ENCODE measurements at places on chromosomes 4 and X.

DNA sequence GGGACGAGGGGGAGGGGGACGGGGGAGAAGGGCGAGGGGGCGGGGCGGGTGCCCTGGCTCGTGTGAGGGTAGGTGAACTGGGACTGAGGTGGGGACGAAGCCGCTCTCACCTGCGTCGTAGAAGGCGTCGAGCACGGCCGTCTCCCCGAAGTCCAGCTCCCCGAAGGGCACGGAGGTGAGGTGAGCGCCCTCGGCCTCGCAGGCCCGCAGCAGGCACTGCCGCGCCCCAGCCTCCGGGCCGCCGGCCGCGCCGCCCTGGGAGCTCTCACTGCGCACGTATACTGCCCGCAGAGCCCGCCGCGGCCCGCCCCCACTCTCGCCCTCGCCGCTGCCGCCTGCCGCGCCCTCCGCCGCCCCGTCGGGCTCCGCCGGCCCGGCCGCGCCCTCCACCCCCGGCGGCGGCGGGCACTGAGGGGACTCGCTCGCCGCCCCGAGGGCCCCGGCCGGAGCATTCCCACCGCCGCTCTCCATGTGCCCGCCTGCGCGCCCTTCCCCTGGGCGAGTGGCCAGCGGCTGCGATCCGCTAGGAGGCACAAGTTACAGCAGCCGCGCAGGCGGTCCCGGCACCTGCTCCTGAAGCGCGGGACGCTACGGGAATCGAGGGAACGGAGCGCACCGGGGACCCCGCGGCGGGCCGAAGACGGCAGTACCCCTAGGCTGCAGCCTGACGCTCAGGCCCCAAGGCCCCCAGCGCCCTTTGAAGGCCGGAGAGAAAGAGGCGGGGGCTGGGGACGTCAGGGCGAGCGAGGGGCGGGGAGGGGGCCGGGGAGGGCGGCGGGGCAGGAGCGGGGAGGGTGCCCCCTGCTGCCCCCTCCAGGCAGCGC, at the start of gene MAP3K15:
Gene MAP3K15, minus strand, starts transcription at position 718 of the 824 bp plus-strand sequence. Its CDS starts 247 bp downstream, at position 471.
- no peak for DNase-seq

GRCh38 chr4:53895137-53895536, 169.3 kb downstream of the CHIC2 start:
- no peak for DNase-seq

- DNase-seq = no peak
Measured at GRCh38 chr4:168569066-168569930, 72.4 kb downstream of the PALLD start.

DNA sequence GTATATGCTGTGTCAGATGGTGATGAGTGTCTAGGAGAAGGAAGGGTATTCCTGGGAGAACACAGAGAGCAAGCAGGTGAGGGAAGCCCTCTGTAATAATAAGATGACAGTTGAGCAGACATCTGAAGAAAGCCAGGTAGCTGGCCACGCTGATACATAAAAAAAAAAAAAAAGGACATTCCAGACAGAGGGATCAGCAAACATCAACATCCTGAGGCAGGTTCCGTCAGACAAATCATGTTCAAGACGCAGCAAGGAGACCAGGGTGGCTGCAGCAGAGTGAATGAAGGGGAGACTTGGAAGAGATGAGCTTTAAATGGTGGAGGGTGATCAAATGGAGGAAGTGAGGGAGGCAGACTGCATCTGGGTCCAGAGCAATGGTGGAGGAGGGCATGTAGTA, 97.6 kb upstream of the ANXA3 start:
- no peak for DNase-seq

DNA sequence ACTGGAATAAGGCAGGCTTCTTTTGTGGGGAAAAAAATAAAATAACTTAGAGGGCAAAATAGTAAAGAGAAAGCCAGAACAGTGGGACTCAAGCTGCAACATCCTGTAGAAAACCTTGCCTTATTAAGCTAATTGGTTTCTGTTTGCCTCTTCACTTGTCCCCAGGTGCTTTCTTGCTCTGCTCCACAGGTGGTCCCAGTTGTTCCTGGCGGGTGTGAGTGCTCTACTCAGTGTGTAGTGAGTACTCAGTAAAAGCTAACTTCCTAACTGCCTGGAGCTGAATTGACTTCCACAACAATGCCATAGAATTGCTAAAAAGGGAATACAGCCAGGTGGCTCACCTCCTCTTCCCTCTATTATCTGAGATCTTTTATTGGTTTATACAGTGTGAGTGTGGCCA, 930.2 kb downstream of the C4orf33 start:
- no peak for DNase-seq

- no peak for DNase-seq
Measured at GRCh38 chr4:101160792-101161592, 186.3 kb downstream of the PPP3CA start.

GRCh38 chrX:123217077-123217476, 33.0 kb downstream of the GRIA3 start:
- no peak for DNase-seq

DNA sequence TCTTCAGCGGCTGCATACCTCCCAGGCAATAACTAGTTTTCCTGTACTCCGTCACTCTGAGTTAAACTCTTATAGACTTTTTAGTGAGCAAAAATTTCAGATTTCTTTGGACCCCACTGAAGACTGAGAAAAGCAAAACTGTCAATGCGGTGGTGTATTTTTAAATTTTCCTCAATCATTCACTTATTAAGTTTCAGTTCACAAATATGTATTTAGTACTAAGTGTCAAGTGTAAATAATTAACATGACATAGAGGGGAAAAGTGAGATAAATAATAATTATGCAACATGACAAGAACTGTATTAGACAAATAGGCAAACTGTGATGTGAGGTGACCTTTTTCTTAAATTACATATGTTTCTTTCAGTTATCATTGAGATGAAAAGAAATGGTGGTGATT, 124.4 kb downstream of the NAF1 start:
- DNase-seq = no peak

- no peak for DNase-seq
Measured at GRCh38 chrX:112306027-112306426, 223.5 kb upstream of the TRPC5 start.

GRCh38 chr4:11429699-11430045, 978 bp upstream of the HS3ST1 start:
- no peak for DNase-seq

- no peak for DNase-seq
Measured at GRCh38 chrX:130716781-130717413, 186.1 kb downstream of the ENOX2 start.

- no peak for DNase-seq
Measured at GRCh38 chr4:21469438-21470300, 478.9 kb downstream of the KCNIP4 start.

GRCh38 chr4:61223385-61223784, 23.3 kb downstream of the ADGRL3 start:
- no peak for DNase-seq

DNA sequence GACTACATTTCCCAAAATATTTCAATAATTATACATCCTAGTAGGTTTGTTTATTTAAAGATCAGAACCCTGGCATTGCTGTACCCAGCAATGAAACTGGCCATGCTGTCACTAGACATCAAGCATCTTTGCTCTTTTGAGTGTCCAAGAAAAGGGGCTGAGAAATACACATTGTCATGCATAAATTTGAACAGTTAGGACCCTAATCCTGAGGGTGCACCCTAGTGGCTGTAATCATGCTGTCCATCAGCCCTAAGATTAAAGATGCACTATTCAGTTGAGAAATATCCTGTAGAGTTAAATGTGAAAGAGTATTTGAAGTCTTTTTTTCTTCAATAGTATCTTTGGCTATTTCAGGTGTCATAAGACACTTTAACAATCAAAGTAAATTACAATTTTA, 108.8 kb downstream of the NFKB1 start:
- DNase-seq = no peak

DNA sequence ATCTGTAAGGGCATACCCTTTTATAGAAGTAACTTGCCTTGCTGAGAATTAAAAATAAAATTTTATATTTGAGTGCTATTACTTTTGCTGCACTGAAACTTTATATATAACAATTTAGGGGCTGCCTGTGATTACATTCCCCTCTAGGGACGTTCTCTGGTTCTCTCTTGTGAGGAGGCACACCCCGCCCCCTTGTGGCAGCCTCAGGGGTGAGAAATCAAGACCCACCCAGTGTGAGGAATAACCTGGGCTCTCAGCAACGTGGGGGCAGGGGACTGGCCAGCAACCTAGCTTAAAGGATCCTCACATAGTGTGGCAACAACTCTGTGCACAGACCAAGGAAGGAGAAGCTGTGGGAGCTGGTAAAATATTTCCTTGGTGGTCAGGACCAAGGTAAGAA, 43.7 kb downstream of the MAGEA9 start:
- DNase-seq = no peak

DNA sequence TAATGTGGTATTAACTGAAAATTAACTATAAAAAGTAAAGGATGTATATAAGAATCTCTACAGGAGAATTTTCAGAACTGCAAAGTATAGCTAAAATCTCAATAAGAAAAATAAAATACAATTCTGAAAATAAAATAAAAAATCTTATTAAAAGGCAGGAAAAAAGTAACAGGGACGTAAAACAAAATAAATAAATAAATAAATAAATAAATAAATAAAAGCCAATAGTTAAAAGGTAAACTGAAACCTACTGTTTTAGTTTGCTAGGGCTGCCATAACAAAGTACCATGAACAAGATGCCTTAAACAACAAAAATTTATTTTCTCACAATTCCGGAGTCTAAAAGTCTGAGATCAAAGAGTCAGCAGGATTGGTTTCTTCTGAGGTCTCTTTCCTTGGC, 140.6 kb downstream of the SPANXA1 start:
- no peak for DNase-seq

GRCh38 chrX:129982300-129983251, at the start of gene BCORL1:
Gene BCORL1, plus strand, starts transcription at chrX:129982635. Its CDS starts 22,597 bp downstream, at chrX:130005232.
- DNase-seq = peak; percentile 81

- DNase-seq = no peak
Measured at GRCh38 chrX:24513416-24513815, 48.3 kb downstream of the PDK3 start.

DNA sequence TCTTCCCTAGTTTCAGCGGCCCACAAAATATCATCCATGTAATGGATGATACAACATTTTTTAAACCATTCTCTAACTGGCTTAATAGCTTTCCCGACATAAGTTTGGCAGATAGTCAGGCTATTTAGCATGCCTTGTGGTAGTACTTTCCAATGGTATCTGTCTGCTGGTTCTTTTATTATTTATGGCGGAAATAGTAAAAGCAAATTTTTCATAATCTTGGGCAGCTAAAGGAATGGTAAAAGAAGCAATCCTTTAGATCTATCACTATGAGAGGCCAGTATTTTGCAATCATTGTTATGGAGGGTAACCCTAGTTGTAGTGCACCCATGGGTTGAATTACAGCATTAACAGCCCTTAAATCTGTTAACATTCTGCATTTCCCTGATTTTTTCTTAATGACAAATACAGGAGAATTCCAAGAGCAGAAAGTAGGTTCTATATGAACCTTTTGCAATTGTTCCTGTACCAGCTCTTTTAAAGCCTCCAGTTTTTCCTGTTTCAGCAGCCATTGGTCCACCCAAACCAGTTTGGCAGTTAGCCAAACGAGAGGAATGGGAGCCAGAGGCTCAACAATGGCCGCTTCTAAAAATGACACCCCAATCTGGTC, 14.3 kb upstream of the HSD17B11 start:
- no peak for DNase-seq

DNA sequence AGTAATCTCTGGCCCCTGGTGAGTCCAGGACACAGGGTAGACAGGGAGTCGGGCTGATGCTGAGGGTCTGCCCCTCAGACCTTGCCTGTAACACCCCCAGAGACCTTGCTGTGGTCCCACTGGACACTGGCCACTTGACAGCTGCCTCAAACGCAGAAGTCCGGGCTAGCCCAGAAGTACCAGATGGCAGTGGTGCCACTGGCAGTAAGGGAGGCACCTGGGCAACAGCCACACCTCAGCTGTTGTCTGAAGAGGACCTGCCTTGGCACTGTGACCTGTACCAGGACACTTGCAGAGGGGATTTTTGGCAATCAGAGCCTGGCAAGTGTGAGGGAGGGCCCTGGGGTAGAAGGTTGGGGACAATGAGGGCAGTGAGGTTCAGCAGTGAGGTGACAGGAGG, 63.3 kb upstream of the UXT start:
- no peak for DNase-seq

DNA sequence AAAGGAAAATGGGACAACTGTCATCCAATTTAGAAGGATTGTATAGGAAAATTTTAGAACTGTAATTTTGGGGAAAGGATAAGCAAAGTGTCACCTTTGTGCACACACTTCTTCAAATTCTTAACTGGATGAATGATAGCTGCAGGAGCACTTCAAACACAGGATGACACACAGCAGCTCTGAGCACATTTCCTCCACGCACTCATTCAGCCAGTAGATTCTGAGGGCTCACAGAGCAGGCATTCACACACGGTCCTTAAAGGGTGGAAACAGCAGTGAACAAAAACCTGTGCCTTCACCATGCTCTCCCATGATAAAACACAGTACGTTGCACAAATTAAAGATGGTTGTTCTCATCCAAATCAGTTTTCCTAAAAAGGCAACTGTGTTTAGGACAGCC, 38.5 kb upstream of the KLF3 start:
- DNase-seq = no peak

- no peak for DNase-seq
Measured at GRCh38 chrX:50747471-50747900, 66.5 kb downstream of the SHROOM4 start.

- DNase-seq = no peak
Measured at GRCh38 chrX:25022499-25023325, 6.9 kb upstream of the ARX start.

DNA sequence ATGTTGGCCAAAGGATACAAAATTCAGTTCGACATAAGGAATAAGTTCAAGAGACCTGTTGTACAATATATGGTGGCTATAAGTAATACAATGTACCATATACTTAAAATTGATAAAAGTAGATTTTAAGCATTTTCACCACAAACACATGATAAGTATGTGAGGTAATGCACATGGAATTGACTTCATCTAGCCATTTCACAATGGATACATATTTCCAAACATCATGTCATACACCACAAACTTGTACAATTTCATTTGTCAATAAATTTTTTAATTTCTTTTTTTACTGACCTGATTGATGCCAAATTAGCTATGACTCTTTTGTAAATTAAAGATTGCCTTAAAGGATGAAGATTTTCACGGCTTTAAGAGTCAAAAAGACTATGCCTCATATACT, 103.1 kb upstream of the VCX2 start:
- no peak for DNase-seq

DNA sequence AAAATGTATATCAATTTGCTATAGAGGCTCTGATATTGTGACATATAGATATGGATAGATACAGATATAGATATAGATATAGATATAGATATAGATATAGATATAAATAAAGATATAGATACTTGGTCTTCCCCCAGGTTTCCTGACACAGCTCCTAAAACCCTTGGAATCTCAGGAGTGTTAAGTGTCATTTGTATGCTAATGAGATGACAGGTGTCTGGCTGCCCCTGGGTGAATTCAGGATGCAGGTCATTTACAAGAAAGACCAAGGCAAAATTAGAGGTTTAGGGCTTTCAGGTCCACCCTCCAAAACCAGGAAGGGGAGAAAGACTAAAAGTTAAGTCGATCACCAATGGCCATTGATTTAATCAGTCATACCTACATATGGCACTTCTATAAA, 1034.8 kb downstream of the PDHA2 start:
- no peak for DNase-seq

Data from inflammatory macrophage (primary cell).